Ecto neural progenitor cell (in vitro differentiated cells): ENCODE measurements at places on chromosomes 13 and 19.
A peak's percentile ranks its signal among the peaks of the same experiment; 100 is the strongest.

GRCh38 chr19:48394331-48395169, 1.1 kb downstream of the GRIN2D start:
- DNase-seq: no peak

- DNase-seq: no peak
Measured at GRCh38 chr19:42267644-42268141, 1.4 kb upstream of the CIC start.

- no peak for DNase-seq
Measured at GRCh38 chr13:35600137-35600536, 123.6 kb upstream of the MAB21L1 start.

DNA sequence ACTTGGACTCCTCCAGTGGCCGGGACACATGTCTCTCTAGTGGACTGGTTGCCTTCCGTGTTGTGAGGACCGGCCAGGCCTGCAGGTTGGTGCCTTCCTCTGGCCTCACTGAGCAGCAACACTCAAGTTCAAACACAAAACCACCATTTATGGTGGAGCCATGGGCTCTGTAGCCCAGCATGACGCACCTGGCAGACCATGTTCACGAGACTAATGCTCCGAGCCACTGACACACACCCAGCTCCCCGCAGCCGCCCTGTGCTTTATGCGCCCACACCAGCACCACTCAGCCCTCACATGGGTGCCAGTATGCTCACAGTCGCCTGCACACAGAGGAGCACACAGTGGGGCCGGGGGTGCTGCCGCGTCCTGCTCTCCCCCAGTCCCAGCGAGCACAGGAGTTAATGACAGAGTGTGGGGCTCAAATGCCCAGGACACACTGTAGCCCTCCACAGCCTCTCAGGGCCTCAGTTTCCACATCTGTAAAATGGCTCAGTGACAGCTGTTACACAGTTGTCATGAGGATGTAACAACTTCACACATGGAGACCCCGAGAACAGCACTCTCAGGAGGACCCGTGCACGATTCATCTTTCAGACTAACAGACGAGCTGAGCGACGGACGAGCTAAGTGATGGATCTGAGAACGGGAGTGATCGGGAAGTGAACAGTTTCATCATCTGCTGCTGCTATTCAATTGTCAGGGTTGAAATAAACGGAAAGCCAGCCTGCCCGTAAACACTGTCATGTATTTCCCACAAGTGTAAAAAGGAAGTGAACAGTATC, 7.8 kb downstream of the GAS6 start:
- peak; percentile 32 for DNase-seq

DNA sequence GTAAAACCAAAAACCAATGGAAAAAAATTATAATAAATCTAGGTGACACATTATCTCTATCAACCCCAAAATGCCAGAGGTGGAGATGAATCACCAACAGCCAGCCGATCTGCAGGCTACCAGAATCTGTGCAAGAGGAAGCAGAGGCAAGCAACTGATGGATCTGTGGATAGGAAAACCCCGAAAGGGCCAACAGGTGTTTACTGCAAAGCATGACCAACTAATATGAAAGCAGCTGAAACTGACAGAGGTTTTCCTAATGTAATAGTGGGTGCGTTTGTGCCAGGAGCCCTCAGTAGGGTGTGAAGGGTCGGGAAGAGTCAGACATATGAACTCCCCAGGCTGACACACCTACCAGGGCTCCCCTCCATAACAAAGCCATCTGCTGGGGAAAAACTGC, 554.6 kb downstream of the RFC3 start:
- DNase-seq: no peak

GRCh38 chr19:33284756-33285155, 17.6 kb downstream of the CEBPA start:
- DNase-seq: no peak

- DNase-seq: no peak
Measured at GRCh38 chr13:29065142-29065541, 245.0 kb downstream of the MTUS2 start.

- no peak for DNase-seq
Measured at GRCh38 chr13:86085890-86086289, 286.7 kb upstream of the SLITRK6 start.

GRCh38 chr19:46225558-46226004, 4.0 kb upstream of the IGFL1 start:
- DNase-seq: no peak

GRCh38 chr13:104980586-104980985, 1554.9 kb downstream of the EFNB2 start:
- no peak for DNase-seq

GRCh38 chr19:30783936-30784335, 411.8 kb downstream of the ZNF536 start:
- DNase-seq: peak; percentile 8

DNA sequence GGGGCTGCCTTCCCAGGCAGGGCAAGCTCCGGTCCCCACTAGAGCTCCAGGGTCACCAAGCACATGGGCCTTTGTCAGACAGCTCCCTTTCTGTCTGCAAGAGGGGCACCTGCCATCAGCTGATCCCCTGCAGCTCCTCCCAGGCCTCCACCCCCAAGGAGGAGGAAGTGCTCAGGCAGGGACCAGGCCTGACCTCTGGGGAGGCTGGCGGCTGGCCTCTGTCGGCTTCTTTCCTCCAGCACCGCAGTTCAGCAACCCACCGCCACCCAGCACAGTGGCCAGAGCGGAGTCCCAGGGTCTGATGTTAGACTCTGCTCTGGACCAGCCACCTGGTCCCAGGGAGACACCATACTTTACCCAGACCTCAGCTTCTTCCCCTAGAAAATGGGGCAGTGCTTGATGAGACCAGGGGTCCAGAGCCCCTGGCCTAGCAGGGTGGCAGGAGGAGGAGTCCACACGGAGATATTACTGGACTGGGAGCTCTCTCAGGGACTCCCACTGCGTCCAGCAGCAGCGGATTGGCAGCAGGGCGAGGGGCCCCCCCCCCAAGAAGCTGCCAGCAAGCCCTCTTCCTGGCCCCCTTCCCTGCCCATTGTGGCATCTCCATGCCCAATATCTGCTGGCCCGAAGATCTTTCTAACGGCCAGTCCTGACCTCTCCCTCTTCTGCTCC, 24.1 kb downstream of the NKPD1 start:
- no peak for DNase-seq

DNA sequence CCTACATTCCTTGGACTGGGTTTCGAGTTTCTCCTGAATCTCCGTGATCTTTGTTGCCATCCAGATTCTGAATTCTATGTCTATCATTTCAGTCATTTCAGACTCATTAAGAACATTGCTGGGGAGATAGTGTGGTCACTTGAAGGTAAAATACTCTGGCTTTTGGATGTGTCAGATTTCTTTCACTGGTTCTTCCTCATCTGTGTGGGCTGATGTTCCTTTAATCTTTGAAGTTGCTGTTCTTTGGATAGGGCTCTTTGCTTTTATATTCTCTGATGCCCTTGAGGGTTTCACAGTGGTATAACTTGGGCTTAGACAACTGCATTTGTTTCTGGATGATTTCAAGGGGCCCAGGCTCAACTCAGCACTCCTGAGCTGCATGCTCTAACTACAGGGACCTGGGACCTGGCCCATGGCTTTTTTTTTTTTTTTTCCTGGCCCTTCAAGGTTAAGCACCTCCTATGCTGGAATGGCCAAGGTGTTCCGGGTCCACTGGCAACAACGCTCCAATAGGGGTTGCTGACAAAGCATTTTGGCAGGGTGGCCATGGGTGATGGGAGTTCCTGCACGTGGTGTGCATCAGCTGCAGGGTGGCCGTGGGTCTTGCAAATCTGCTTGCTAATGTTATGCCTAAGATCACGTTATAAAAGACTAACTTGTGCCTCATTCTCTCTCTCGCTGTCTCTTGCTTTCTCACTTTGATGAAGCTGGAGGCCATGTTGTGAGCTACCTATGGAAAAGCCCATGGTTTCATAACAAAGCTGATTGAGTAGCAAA, 5.9 kb upstream of the SIGLEC7 start:
- DNase-seq: no peak

DNA sequence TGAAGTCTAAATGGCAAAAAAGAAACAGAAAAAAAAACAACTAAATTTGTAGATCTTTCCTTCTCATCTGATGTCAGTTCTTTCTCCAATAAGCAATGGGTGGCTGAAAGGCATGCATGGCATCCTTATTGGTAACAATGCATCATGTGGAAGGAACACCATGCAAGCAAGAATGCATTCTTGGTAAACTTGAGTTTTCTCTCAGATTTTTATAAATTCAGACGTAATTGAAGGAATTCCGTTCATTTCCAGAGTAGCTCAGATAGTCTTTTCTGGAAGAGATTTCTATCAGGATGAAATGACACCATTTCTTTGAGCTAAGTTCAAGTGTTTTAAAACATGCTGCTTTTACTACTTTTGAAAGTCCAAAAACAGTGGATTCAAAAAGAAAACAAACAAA, 373.0 kb downstream of the COG6 start:
- no peak for DNase-seq

DNA sequence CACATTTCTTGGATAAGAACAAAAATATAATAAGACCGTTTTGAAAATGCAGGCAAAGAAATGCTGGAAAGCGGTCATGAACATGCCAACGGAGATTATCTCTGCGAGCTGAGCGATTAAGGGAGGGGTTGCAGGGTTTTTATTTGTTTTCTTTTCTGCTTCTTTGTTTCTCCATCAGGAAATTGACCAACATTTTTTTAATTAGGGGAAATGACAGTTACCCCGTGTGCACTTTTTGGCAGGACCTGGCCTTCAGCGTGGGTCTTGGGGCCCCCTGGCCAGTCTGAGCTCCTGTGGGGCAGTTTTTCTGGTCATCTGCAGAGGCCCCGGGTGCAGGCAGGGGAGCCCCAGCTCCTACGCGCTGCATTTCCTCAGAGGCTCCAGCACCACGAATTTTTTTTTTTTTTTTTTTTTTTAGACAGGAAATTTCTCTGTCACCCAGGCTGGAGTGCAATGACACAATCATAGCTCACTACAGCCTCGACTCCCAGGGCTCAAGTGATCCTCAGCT, 31.3 kb upstream of the HOMER3 start:
- DNase-seq: no peak

DNA sequence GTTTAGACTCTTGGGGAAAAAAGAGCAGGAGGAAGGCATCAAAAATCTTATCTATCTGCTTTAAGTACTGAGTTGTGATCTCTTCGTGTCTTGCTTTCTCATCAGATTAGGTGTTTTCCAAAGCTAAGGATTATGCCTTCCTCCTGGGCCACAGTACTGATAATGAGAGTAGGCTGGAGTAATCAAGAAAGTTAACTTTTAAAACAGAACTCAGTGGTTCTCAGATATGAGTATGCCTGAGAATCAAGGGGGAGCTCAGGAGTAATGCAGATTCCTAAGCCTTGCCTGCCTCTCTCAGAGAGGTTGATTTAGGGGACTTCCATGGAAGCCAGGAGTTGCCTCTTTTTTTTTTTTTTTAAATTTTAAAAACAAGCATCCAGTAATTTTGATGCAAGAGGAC, 23.5 kb downstream of the CDADC1 start:
- DNase-seq: no peak

- no peak for DNase-seq
Measured at GRCh38 chr13:20825477-20825875, 51.7 kb upstream of the EEF1AKMT1 start.

DNA sequence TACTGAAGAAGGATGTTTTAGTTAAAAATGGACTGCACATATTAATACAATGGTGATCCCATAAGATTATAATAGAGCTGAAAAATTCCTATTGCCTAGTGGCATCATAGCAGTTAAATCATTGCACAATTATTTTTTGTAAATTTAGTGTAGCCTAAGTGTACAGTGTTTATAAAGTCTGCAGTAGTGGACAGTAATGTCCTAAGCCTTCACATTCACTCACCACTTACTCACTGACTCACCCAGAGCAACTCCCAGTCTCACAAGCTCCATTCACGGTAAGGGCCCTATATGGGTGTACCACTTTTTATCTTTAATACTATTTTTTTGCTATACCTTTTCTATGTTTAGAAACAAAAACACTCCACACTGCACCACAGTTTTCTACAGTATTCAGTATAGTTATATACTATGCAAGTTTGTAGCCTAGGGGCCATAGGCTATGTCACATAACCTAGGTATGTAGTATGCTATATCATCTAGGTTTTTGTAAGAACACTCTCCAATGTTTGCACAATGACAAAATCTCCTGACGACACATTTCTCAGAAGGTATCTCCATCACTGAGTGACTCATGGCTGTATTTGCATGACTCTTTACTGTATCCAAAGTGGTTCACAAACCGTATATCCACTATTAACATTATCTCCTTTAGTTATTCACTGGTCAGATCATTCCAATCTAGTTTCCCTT, 536.0 kb downstream of the KLF12 start:
- DNase-seq: no peak

DNA sequence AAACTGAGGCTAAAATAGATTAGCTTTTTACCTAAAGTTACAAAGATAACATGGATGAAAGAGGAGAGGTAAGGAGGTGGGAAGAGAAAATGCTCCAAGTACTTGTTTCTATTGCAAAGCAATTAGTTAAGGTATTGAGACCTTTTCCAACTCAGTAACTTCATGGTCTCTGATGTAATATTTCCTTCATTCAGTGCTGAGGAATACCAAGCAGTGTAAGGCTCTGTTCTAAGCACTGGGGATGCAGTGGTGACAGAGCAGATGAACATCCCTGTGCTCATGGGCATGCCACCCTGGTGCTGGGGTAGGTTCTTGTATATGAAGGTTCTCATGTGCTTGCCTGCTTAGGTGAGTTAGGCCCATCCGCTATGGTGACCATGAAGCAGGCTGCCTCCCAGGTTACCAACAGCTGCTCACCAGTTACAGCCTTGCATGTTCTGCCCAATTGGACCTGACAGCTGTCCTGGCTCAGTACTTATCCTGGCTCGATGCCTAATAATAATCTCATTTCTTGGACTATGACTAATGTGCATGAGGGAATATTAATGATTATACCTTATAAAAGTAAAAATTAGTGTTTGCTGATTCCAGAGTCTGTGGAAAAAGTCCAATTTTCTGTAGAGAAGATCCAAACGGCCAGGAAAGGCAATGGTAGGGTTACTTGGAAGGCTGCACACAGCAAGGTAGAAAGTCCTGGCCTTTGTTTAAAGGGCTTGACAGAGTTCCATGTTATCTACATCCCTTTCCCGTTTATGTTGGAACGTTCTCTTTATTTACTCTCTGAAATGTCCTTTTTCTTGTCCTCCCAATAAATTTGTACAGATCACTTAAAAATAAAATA, 48.3 kb downstream of the LATS2 start:
- DNase-seq: no peak

- no peak for DNase-seq
Measured at GRCh38 chr19:4414144-4414799, 11.8 kb downstream of the CHAF1A start.

DNA sequence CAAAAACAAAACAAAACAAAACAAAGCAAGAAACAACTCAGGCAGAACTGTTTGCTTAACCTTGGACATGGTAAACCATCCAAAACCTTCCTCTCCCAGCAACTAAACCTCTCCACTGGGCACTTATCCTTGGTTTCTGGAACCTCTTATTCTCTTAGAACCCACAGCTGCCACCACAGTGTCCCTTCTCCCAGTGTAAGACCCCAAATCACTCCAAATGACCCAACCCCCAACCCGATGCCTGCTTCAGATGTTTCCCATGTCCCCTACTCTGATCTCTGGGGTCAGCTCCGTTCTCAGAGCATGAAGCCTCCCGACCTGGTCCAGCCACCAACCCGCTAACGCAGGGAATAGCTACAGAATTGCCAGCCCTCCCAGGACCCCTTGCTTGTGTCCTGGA, 972 bp downstream of the KLK2 start:
- no peak for DNase-seq
